Right atrium auricular region (tissue), 2 donors: ENCODE measurements at places on chromosomes 3 and 15. TPM values are rescaled to one million over a fixed set of nuclear protein-coding genes. Genes with fewer than 3 reads are reported as not detected.

The C15orf62 gene
- 0.83 TPM for total RNA-seq

The ADPRH gene
- 9.7 TPM for total RNA-seq

The TF gene
- total RNA-seq, result 4.1 TPM

The RFC4 gene
- 7.2 TPM for total RNA-seq

The OCA2 gene
- total RNA-seq, result not detected

The RABL3 gene
- total RNA-seq, result 14.2 TPM

The PTH1R gene
- total RNA-seq, result 10.1 TPM
